ENCODE measurements at places on chromosomes 12 and 14.

DNA sequence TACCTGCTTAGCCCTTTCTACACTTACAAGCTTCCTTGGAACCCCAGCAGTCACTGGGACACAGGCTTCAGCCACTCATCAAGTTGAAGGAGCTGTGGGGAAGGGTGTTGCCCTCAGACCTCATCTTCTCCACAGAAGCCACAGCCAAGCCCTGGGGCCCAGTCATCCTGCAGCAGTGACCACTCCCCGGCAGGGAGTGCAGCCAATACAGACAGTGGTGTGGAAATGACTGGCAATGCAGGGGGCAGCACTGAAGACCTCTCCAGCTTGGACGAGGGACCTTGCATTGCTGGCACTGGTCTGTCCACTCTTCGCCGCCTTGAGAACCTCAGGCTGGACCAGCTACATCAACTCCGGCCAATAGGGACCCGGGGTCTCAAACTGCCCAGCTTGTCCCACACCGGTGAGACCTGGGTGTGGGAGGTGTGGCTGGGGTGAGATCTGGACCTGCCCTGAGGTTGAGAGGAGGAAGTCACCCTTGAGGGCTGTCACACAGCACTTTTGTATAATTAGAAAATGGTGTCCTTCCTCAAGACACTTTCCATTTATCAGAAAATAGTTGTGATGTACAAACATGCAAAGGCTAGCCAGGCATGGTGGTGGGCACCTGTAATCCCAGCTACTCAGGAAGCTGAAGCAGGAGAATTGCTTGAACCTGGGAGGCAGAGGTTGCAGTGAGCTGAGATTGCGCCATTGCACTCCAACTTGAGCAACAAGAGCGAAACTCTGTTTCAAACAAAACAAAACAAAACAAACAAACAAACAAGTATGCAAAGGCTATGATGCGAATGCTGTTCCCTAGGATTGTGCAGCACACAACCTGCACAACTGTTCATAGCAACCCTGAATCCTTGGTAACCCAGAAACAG is 9.9 kb downstream of the GLI1 start:
- no peak for DNase-seq

- no peak for DNase-seq
These were observed 14.7 kb downstream of the AEBP2 start for GRCh38 chr12:19453961-19454360.

GRCh38 chr14:101845896-101846295 is 84.4 kb downstream of the PPP2R5C start:
- DNase-seq = no peak

GRCh38 chr14:47966076-47966810 is 290.8 kb upstream of the MDGA2 start:
- no peak for DNase-seq

GRCh38 chr12:16347391-16348298 is at the start of gene MGST1:
MGST1 (plus strand) TSS chr12:16347645; CDS start chr12:16354253, 6,608 bp downstream.
- DNase-seq = no peak

DNA sequence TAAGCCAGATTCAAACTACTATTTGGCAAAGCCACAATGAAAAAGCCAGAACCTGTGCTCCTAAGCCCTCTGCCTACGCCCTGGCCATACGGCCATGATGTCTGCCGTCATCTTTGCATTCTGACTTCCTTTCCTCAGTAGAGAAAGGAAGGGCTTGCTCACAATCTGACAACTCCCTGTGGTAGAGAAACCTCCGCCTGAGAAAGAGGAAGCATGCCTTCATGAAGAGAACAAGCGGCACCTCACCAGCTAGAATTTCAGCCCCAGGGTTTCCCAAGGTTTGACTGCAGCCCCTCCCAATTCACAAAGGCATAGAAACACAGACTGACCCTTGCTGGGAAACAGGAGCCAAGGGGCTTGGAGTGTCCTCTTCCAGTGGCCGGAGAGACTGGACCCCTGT is 25.7 kb downstream of the TEP1 start:
- no peak for DNase-seq

DNA sequence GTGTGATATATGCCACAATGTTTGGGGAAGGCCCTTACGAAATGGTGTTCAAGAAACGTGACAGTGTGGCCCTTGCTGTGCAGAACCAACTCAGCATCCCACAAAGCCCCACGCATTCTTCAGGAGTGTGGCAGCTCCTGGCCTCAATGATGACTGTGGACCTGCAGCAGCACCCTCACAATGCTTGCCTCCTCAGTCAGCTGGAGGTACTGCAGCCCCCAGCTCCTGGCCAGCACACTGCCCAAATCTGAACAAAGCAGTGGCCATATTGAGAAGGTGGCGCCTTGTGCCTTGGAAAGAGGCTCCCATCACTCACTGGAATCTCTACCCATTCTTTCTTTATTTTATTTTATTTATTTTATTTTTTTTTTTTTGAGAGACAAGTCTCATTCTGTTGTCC is 10.4 kb downstream of the POLE2 start:
- DNase-seq = no peak

GRCh38 chr12:119725523-119725922 is 57.6 kb downstream of the PRKAB1 start:
- DNase-seq = no peak

GRCh38 chr12:59736786-59737185 is 141.0 kb downstream of the SLC16A7 start:
- DNase-seq = no peak

- no peak for DNase-seq
These were observed 603 bp downstream of the PABPN1 start for GRCh38 chr14:23321572-23322547.

- DNase-seq = no peak
These were observed 1282.1 kb downstream of the TMEM121 start for GRCh38 chr14:106808458-106808857.

All from caudate nucleus (tissue), 63 donors.